Activated naive CD4-positive, alpha-beta T cell (primary cell): ENCODE measurements at places on chromosomes 6 and 20.

- no peak for DNase-seq
Measured at GRCh38 chr6:15250187-15251168, 4.6 kb downstream of the JARID2 start.

DNA sequence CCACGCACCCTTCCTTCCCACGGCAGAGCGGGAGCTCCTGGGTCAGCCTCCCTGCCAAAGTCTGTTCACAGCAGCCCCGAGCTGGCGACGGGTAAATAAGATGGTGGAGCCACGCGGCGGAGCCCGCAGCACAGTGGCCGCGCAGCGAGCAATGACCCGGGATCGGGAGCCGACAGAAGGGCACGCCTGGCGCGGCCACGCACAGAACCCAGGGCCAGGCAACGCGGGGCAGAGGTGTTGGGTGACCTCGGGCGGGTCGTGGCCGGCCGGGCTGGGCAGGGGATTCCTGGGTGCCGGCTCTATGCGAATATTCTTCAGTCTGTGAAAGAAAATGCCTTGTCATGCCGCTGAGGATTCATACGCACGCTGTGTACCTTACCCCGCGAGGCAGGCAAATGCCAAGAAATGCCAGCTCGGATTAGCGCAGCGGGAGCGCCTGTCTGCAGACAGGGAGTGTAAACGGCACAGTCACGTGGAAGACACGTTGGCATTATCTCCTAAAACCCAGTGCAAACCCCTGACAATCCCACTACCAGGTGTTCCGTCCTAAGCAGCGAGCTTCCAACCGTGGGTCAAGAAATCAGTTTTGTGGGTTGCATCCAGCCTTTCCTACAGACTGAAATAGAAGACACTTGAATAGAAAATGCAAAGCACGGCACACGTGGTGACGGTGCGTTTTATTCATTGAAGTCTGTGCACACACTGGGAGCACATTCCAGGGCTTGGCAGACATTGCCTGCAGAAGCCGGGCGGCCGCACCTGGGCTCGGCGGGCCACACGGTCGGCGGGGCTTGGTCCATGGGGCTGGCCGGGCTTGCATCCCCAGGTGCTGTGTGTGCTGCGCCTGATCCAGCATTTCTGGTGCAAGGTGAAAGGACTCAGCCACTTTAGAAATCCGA lies 18.3 kb downstream of the CHRNA4 start:
- DNase-seq, result no peak

DNA sequence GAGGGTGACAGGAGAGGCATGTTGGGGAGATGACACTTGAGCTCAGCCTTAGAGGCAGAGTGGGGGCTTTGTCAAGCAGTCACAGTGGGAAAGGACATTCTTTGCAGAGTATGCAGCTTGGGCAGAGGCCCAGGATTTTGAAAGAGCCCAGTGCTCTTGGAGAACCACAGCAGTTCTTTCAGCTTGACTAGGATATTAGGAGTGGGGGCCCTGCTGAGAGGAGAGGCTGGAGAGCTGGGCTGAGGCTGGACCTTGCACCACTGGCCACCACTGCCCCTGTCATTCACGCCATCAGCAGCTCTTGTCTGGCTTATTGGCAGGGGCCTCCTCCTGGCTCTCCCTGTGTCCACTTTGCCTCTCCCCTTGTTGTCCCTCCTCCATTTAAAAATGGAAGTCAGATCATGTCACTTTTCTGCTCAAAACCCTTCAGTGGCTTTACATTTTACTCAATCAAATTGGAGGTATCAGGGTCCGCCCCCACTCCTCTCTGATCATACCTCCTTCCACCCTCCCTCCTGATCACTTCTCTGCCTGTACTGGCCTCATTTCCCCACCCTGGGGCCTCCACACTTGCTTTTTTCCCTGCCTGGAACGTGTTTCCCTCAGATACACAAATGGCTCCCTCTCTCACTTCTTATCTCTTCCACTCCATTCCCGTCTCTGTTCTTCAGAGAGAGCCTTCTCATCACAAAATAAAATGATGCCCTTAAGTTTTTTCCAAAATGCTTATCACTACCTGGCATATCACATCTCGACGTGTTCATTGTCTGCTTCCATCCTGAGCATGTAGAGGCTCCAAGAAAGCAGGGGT lies 10.5 kb downstream of the MANBAL start:
- DNase-seq, result no peak

DNA sequence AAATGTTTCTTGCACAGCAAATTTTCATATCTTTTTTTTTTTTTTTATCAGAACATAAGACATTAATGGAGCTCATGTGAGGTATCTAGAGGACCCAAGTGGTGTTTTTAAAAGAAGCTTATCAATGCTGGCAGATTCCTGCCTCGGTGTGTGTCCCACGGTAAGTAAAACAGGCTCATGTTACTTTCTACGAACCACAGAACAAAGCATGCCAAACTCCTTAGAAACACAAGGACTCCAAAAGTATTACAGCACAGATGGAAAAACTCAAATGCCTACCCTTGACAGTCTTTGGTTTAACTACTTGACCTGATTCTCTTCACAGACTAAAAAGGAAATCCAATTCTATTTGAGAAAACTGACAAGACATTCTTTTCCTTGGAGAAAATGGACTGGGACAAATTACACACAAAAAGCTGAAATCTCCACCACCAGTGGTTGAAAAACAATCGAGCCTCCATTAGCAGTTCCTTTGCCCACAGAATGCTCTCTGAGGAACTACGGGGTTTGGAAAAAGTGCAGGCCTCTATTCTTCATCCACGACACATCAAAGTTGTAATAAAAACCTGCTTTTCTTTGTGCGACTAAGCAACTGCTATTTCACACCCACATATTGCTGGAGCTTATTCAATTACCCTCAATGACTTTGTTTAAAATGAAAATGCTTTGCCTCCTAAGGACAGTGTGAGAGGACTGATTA lies 5.4 kb downstream of the METTL24 start:
- no peak for DNase-seq

DNA sequence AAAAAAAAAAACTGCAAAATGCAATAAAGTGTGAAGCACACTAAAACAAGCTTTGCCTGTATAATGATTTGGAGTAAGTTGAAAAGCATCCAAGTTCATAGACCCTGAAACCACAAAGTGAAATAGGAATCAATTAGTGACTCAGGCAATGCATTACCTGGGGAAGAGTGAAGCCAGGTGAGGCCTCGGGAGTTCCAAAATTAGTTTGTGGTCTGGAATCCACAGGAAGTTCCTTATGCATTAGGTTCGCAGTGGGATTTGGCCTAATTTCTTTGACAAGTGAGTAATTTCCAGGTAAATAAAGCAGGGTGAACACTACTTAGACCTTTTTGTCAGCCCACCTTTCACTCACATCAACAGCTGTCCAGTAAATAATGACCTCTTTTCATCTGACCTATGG lies 490.8 kb downstream of the CBLN4 start:
- DNase-seq, result no peak

DNA sequence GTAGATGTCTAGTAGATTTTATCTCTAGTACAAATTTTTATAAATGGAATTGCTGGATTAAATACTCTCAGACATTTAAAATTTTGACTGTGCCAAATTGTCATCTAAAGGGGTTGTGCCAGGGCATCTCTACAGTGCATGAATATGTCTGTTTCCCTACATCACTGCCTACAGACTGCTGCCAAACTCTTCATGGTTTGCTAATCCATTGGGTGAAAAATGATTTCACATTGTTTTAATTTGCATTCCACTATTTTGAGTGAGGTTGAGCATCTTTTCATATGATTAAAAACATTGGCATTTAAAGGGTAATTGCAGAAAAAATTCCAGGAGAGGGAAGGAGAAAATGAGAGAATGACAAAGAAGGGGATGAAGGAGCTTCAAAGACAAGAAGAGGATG lies 267.7 kb upstream of the RNF24 start:
- no peak for DNase-seq

DNA sequence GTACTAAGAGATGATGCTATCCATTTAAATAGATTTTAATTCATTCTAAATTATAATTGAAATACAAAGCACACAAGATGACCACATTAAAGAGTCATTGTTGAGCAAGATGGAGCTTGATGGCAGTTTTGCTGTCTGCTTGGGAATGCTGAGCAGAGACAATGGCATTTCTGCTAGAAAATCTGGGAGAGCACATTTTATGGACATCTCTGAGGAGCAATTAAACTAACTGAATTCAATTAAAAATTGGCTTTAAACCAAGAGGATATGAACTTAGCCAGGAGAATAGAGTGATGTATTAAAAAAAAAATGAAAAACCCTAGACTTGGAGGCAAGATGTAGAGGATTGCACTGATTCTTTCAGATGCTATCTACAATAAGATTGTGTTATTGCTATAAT lies 19.1 kb upstream of the ADGRB3 start:
- no peak for DNase-seq

DNA sequence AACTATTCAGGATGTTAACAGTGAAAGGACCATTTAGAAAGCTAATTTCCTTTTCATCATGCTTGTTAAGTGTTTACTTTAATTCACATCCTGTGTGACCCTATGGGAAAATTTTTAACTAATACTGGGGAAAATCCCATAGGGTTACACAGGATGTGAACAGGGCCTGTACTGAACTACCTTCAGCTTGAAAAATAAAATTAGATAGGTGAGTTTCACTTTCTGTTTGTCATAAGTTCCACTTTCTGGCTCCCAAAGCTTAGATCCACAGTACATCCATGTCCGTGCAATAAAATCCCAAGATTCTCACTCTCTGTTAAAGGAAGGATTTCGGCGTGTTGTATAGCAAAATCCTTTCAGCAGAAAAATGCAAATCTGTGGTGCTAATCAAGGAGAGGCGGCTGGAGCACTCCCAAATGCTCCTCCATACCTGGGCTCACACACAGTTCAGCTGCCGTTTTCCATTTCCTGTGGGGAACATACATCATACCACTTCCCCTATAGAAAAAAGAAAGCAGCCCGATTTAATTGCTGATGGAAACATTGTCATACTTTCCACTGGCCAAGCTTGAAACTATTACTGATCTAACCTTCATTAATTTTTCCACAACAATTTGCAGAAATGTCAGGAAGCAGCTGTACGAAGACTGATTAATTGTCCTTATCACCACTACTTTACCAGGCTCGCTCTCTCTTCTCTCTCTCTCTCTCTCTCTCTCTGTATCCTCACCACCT lies 125.2 kb downstream of the HIVEP2 start:
- no peak for DNase-seq

DNA sequence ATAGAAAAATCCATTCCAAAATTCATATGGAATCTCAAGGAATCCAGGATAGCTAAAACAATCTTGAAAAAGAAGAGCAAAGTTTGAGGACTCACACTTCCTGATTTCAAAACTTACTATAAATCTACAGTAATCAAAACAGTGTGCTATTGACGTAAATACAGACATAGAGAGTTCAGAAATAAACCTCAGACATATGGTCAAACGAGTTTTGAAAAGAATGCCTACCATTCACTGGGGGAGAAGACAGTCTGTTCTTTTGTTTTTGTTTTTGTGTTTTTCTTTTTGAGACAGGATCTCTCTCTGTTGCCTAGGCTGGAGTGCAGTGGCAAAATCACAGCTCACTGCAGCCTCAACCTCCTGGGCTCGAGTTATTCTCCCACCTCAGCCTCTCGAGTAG lies 25.3 kb upstream of the PROKR2 start:
- DNase-seq, result no peak

DNA sequence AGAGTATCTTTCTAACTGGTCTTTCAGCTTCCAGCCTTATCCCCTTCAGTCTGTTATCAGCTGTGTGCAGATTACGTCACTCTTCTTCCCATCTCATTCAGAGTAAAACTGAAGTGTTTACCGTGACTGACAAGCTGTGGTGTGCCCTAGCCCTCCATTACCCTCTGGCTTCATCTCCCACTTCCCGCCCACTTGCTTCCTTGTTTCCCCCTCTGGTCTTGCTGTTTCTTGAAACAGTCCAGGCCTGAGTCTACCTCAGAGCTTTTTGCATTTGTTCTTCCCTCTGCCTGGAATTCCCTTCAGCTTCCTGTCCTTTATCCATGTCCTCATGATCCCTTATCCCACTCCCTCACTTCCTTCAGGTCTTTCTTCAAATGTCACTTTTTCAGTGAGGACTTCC lies 66.9 kb downstream of the CARMIL1 start:
- no peak for DNase-seq

DNA sequence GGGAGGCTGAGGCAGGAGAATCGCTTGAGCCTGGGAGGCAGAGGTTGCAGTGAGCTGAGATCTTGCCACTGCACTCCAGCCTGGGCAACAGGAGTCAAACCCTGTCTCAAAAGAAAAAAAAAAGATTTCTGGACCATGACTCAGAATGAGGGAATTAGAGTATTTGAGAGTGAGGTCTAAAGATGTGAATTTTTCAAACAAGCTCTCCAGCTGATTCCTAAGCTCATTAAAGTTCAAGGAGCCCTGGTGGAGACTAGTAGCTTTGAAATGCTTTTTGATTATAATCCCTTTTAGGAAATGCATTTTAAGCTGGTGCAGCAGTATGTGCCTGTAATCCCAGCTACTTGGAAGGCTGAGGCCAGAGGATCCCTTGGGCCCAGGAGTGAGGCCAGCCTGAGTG lies 21.8 kb upstream of the SRF start:
- no peak for DNase-seq

- DNase-seq, result no peak
Measured at GRCh38 chr6:38997128-38997761, 51.3 kb upstream of the GLP1R start.

- no peak for DNase-seq
Measured at GRCh38 chr6:81120280-81120679, 632.2 kb downstream of the TENT5A start.

DNA sequence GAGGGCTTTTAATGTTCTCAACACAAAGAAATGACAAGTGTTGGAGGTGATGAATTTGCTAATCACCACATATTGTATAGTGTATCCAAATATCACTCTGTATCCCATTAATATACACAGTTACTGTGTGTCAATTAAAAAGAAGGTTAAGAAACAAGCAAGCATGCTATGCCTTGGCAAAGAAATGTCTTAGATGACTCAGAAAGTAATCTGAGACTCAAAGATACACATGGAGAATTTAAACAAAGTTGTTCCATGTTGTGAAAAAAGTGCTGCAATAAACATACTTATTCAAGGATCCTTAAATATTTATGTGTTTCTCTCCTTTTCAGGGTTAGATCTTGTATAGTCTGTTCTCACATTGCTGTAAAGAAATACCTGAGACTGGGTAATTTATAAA lies 300.9 kb downstream of the DHX35 start:
- DNase-seq, result no peak

GRCh38 chr6:117399924-117400323 lies 25.8 kb downstream of the ROS1 start:
- DNase-seq, result no peak

DNA sequence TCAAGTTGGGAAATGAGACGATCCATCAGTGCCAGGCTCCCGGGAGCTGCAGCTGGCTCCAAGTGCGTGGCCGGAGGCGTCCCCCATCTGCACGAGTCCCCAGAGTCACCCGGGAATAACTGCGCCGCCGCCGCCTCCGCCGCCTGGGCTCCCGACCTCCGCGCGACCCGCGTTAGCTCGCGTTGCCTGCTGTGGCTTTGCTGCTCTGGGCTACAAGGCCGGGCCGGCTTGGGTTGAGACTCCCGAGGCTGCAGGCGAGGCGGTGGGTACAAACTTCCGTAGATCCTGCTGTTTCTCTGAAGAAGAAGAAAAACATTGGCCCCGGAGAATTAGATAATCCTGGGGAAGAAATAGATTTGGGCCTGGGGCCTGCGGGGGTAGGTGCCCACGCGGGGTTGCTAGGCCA lies 7.4 kb upstream of the LAMP5 start:
- no peak for DNase-seq
